ENCODE measurements at places on chromosomes 6 and 20. TPM values are rescaled to one million over a fixed set of nuclear protein-coding genes. Genes with fewer than 3 reads are reported as not detected.

DNA sequence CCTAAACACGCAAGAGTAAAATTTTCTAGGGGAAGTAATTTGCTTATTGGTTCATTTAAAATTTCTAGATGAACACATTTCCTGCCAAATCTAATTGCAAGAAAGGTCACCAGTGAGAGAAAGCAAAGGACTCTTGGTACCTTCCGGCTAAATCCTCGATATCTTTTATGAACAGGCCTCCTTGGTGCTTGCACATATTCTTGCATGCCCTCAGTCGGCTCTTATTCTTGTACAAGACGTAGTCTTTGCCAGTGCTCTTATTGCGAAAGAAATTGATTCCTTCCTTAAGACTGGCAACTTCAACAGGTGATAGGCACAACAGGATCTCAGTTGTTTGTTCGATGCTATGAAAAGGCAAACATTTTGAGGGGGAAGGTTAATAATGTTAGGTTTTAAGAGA lies 141.7 kb upstream of the CARMIL1 start:
- ATAC-seq, result no peak

DNA sequence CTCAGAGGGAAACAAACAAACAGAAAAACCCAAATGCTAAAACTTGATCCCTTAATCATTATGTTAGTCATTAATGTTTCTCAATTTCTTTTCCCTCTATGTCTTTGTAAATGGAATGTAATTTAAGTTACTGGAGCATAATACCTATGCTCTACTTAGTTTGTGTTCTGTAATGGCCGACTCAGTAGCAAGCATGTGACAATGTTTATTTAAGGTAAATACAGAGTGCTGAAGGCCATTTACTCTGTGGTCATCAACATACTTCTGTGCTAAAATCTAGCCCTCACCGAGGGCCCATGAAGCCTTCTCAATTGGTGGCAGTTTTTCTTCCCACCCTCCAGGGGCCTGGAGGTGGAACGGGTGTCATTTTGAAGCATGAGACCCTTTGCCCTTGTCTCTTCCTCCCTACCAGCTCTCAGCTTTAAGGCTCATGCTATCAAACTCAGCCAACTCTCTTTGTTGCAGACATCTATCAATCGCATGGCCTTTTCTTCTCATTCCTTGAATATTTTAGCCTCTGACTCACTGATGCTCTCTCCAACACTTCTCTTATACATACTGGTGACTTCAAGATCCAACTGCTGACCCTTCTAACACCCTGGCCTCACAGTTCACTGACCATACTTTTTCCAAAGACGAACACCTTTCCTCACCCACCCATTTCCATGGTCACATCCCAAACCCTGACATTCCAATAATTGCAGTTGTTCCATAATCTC lies 48.2 kb downstream of the STX7 start:
- no peak for ATAC-seq

DNA sequence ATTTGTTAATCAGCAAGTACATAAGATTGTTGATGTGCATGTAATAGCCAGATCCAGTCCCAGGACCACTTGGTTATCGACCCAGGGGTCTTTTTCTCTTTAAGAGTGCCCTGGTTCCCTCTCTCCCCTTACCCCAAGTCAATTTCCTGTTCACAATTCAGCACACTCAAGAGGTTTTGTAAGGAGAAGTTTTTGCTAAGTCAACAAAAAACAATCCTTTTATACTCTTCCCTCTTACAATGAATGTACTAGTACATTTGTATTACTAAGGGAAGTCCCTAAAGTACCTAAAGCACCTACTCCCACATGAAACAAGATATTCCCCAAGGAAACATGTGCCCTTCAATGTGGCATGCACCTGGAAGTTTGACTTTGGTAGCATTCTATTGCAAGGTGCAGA lies 1.6 kb upstream of the NT5DC1 start:
- ATAC-seq, result no peak

GRCh38 chr6:168956141-168956838 lies 297.4 kb downstream of the THBS2 start:
- peak; percentile 28 for ATAC-seq

DNA sequence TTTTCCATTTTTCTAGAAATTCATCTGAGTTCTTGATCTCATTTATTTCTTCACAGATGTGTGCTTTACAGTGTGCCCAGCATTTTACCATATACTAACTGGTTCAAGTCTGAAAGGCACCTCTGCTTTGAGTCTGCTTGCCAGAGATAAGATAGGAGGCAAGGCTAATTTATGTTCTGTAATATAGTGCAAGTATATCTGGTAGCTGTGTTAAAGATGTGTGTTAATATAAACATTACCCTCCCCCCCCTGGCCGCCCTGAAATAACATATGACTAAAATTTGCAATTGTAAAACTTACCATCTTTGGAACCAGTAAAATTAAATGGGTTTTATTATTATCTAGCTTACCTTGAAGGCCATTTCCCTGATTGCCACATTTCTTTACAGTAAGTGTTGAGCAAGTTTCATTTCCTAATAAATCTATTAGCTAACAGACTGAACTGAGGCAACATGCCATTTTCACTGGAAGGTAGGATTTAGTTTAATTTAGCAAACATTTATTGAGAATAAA lies 2.7 kb downstream of the FBXO9 start:
- ATAC-seq, result no peak

DNA sequence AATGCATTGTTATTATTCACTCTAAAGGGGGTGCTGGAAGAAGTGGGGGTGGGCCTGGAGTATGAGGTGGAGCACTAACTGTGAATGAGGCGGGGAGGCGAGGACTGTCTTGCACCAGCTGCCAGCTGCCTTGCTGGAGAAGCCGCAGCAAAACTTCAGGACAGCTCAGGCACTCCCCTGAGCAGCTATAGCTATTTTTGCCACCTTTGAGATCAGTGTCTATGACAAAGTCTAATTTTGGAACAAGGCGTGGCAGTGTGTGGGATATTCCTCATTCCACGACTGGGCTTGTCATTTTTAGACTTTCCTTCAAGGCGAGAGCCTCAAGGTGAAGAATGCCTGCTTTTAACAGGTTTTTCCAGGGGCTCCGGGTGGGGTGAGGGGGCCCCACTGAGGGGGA lies 143.8 kb downstream of the DOK5 start:
- ATAC-seq, result no peak

DNA sequence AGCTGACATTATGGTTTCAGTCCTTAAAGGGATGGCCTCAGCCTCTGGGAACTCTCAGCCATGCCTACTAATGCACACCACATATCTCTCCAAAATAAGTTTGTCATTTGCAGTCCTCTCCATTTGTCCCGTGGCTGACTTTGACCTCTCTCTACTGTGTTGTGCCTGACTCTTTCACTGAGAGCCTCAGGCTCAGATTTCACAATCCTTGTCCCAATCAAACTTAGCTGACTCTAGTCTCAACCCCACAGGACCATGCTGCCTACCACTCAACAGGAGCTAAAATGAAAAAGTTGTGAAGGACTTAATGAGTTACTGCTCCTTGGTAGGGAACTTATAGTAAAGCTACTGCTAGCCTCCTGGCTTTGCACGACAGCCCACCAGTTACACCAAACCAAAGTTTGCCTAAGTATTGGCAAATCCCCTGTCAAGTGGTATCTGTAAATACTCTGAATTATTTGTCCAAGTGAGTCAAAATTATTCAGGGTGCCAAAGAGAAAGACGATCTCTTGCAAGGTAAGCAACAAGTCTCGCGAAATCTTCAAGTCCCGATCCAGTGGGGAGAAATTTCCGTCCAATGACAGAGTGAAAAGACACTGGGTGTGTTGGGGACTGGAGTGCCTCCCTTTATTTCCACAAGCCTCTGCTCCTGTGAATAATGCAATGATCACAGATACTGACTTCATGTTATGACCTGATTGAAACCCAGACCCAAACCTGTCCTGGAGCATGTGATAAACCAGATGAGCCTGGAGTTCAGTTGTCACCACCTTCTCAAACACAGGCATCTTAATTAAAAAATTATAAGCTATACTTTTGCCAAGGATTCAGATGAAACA lies 124.4 kb upstream of the FOXQ1 start:
- ATAC-seq, result no peak

GRCh38 chr6:67131827-67132226 lies 1424.8 kb upstream of the EYS start:
- ATAC-seq, result no peak

- ATAC-seq, result peak; percentile 9
These were observed 638 bp downstream of the BLCAP start for GRCh38 chr20:37526839-37527637.

DNA sequence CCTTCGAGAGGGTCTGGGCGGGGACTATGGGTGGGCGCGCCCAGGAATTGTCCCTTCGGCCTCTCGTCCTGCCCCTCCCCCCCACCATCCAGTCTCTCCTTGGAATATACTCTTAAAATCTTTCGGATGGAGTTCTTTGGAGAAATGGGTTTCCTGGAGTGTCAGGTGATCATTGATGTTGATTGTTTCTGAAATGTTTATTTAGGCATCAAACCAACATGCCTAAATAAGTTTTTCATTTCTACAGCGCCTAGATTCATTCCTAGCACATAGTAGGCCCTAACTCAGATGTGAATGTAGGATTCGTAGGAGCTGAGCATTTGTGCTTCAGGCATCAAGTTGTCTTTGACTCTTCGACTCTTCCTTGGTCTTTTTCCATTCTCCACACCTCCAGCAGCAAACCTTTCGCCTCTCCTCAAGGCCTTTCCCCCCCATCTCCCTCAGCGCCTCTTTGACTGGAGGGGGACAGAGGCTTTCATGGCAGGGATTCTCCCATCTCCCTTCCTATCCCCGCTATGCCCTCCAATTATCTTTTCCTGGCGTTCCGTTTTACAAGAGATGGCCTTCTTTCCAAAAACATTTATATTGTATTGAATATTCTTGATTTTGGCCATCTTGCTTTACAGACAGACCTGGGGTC lies 610 bp downstream of the CASP8AP2 start:
- no peak for ATAC-seq

DNA sequence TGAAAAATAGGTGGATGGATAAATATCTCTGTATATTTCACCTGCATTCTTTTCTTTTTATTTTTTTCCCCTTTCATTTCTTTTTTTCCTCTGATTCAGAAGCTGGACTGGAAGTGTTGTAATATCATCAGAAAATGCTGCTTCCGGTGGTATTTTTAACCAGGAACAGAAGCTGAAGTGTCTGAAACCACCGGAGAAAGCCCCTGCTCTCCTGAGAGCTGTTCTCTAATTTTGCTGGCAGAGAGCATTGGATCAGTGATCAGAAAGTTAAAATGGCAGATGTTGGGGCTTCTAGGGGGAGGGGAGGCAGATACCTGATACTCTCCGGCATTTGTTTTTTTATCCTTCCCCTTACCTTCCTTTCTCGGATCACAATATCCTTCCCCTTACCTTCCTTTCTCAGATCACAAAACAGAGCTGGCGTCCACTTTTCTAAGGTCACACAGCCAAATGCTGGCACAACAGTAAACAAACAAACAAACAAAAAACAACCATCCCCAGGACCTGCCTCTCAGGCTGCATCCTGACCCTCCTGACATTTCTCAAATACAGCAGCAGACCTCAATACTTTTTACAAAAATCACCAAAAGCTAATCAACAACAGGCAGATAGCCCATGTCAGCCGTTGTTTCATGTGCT lies 143.2 kb upstream of the ZNF217 start:
- ATAC-seq, result no peak

DNA sequence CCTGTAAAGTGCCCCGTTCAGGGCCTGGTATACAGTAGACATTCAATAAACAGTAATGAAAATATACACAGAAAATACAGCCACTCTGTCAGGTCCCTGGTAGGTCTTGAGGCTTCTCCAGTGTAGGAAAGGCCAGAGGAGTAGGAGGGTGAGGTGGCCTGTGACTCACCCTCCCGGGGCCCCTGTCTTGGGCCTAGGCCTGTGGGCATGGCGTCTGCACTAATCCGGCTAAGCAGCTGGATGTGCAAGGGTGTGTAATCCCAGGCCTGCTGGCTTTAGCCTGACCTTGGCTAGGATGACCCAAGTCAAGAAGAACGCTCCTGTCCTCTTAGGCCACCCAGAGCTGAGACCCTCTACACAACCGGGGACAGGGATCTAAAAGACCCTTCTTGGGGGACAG lies 84.9 kb downstream of the KCNB1 start:
- ATAC-seq, result peak; percentile 94

DNA sequence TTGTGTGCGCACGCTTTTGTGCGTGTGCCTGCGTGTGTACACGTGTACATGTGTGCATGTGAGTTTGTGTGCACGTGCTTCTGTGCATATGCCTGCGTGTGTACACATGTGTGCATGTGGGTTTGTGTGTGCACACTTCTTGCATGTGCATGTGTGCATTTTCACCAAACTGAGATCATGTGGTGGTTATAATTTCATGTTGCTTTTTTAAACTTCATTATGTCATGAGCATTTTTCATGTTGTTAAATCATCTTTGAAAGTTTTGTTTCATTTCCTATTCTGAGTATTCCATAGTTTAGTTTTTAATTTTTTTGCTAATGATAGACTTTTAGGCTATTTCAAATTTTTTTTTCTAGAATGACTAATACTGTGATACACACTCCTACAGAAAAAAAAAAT lies 6.4 kb upstream of the CST3 start:
- ATAC-seq, result no peak

- ATAC-seq, result no peak
These were observed 112.6 kb downstream of the CDYL start for GRCh38 chr6:4888841-4889240.

- ATAC-seq, result no peak
These were observed 36.1 kb upstream of the TNFRSF21 start for GRCh38 chr6:47345761-47346160.

DNA sequence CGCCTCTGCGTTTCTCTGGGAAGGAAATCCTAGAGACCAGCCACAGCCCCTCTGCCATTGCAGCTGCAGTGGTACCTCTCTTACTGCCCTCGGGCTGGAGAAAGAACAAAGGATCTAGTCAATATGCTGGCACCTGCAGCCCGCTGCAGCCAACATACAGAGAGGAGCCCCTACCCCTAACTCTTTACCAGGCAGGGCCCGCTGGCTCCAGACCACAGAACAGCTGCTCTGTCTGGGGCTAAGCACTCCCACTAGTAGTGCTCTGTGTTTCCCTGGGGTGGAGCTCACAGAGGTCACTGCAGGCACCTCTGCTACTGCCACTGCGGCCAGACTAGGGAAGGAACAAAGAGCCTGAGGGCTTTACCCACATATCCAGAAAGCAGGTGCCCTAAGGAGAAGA lies 93.8 kb upstream of the IMPG1 start:
- no peak for ATAC-seq

Gene FKBP1C
- total RNA-seq, result 0.32 TPM

Gene NUP43
- total RNA-seq, result 35.9 TPM

Gene SPO11
- not detected for total RNA-seq

Gene ANKRD6
- 1.4 TPM for total RNA-seq

Gene CTAGE9
- not detected for total RNA-seq

Gene LIN28B
- 0.07 TPM for total RNA-seq

Gene OXT
- total RNA-seq, result not detected

Gene TFAP2C
- total RNA-seq, result 66.8 TPM

Gene TSBP1
- not detected for total RNA-seq

Gene TMEM239
- 0.11 TPM for total RNA-seq

Gene C6orf52
- total RNA-seq, result not detected

Gene SOBP
- total RNA-seq, result 26.0 TPM

Gene TRIM39
- 10.9 TPM for total RNA-seq

Gene POPDC3
- 21.3 TPM for total RNA-seq

Gene EYA4
- total RNA-seq, result 18.4 TPM
